Stimulated activated CD4-positive, alpha-beta T cell treated with anti-CD3 and anti-CD28 coated beads, Interleukin-4, amount 100 ng/mL, for 4 hours (primary cell): ENCODE measurements at places on chromosomes 13 and 19.

DNA sequence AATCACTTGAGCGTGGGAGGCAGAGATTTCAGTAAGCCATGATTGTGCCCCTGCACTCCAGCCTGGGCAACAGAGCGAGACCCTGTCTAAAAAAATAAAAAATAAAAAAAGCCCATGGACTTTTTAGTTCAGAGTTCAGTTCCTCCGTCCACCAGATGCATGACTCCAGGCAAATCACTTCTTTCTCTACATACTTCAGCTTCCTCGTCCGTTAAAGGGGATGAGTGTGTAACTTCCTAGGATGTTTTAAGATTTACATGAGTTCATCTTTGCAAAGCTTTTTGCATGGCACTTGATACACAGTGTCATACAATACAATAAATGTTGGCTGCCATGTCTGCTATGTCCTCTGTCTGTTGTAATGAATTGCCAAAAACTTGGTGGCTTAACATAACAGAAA is 10.0 kb upstream of the FFAR2 start:
- DNase-seq: no peak

GRCh38 chr13:49395451-49395865 is 48.4 kb downstream of the CAB39L start:
- no peak for DNase-seq

GRCh38 chr19:51815043-51815442 is 20.1 kb downstream of the FPR3 start:
- no peak for DNase-seq

GRCh38 chr19:12788682-12789097 is 2.6 kb upstream of the JUNB start:
- no peak for DNase-seq

GRCh38 chr19:11481534-11482383 is 913 bp upstream of the ELAVL3 start:
- peak; percentile 75 for DNase-seq
